T follicular helper cell (primary cell): ENCODE measurements at places on chromosomes 1 and 21.

- no peak for DNase-seq
Measured at GRCh38 chr1:230315099-230315498, 111.0 kb downstream of the PGBD5 start.

DNA sequence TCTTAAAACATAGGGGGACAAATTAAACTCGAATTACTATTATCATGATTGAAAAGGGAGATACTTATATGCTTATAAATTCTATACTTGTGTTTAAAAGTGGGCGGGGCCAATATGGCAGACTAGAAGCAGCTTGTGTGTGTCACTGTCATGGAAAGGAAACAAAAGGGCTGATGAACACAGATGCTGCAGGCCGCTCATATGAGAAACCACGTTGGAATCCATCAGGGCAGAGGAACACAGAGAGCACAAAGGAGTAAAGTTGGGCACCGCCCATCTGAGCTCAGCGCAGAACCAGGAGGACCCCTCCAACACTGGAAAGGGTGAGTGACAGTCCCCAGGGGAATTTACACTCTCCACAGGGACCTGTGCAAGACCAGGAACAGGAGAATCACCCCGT is 107.0 kb downstream of the SLC5A9 start:
- no peak for DNase-seq

- no peak for DNase-seq
Measured at GRCh38 chr1:52402860-52403240, 1.4 kb downstream of the ORC1 start.

GRCh38 chr1:8651236-8651890 is 166.1 kb downstream of the RERE start:
- no peak for DNase-seq

- DNase-seq, result no peak
Measured at GRCh38 chr1:192861860-192862259, 53.0 kb downstream of the RGS2 start.

DNA sequence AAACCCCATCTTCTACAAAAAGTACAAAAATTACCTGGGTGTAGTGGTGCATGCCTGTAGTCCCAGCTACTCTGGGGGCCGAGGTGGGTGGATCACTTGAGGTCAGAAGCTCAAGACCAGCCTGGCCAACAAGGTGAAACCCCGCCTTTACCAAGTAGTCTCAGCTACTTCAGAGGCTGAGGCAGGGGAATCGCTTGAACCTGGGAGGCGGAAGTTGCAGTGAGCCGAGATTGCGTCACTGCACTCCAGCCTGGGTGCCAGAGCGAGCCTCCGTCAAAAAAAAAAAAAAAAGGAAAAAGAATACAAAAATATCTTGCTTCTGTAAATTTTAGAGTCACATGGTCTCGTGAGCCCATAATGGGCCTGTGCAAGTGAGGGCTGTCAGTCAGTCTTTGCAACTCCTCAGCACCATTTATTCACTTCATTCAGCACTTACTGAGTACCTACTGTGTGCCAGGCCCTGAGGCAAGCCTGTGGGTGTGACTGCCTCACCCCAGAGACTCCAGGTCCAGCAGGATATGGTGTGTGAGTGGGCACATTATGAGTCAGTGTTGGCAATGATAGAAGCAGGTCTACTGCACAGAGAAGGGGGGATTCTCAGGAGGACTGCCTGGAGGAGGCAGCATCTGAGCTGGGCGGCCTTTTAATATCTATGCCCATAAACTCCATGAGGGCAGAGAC is 46.8 kb upstream of the TARDBP start:
- DNase-seq, result no peak

DNA sequence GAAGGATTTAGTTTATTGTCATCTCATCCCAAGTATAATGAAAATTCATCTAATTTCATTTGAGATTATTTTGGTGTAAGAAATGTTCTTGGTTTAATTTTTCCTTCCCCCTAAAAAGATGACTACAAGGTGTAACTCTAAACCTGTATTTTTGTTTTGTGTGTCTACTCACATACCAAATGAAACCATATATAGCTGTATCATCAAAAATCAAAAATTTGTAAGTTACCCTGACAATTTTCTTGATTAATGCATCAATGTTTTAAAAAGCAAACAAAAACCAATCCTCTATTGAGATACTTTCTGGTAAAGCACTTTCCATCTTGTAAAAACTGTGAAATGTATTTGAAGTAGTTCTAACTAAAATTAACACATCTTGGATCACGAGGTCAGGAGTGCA is 30.8 kb downstream of the FH start:
- DNase-seq, result no peak

DNA sequence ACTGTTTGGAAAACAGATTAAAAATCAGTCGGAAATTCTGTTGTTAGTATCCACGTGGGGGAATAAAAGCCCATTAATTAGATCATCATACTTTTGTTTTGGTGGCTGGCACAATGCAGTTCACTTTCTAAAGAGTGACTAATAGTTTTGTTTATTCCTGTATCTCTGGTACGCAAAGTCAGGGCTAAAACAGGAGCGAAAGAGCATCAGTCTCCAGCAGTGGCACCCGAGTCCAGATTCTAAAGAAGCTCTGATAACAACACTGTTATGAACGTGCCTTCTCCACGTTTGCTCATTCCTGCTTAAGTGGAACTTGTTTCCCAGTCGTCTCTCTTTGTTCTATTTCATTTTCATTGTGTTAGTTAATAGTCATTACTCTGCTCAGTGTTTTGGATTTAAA is 69.6 kb downstream of the HSPA13 start:
- DNase-seq, result no peak

- no peak for DNase-seq
Measured at GRCh38 chr21:35607406-35607805, 452.9 kb downstream of the SETD4 start.

DNA sequence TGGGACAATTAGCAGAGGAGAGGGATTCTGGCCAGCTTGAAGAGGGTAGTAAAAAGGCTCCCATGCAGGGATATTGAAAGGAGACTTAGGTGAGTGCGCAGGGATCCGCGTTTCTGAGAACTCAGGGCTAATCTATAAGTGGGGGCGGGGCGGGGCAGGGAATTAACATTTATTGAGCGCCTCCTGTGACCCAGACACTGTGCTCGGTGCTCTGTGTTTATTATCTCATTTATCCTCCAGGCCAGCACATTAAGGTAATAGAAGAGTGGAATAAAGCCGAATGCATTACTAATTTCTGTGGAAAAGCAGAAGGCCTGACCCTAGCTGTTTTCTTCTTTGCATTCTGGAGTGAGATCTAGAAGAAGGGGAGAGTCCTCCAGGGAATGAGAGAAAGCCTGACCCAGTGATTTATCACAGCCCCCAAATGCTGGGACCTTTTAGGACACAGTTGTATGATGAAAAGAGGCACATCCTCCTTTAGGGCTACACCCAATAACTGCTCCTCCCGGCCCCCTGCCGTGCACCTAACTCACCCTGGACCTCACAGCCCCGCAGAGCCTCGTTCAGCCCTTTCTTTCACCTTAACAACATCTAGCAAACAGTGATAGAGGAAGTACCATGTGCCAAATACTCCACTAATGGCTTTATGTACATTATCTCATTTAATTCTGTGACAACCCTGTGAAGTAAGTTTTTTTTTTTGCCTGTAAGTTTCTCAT is 317.6 kb downstream of the PBX1 start:
- DNase-seq, result no peak

DNA sequence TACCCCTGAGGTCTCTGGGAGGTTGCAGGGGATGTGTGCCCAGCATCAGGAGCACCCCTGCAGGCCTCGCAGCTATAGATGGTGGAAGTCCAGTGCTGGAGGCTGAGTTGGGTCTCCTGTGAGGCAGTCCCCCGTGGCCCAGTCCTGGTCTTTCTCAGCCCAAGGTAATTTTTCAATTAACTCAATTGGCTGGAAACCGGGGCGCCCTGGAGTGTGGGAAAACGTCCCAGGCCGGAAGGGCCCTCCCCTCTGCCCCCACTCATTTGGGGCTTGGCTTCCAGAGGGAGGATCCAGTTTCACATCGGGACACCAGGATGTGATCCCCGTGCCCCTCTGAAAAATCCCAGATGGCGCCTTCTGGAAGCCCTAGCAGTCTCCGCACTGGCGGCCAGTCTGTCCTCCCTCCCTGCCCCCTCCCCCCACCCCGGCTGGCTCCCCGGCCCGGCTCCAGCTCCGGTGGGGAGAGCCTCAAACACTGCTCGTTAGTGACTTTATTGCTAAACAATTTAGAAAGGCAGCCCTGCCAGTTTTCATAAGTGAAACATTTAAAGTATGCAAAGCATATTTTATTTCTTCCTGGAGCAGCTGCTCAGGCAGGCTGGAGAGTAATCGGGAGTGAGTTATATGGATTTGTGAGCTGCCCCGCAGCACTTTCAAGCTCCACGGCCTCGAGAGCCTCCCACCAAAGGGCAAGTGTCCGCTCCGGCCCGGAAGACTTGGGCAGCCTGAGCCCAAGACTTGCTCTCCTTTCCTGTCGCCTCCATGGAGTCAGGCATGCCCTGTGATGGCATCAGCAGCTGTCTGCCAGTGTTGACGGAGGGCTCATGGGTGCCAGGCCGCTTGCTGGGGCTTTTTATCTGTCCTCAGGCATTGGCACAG is 208.2 kb upstream of the TMEM51 start:
- DNase-seq, result no peak

GRCh38 chr1:22105611-22106207 is 37.2 kb downstream of the WNT4 start:
- DNase-seq, result peak; percentile 12

- no peak for DNase-seq
Measured at GRCh38 chr1:110135246-110135645, 15.0 kb upstream of the SLC6A17 start.

DNA sequence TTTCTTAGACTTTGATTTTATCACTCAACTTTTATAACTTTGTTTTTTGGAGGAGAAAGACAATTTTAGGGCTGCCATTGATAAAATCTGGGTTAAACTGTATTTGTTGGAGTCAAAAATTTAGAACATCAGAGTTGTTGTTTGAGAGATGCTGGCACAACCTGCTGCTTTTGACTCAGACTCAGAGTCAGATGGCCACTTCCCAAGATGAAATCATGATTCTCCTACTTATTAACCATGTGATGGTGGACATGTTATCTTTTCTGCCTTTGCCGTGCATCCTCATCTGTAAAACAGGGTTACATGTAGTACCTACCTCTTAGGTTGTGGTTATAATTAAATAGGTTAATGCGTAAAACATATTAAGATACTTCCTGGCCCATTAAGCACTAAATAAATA is 71.2 kb downstream of the PLA2G4A start:
- no peak for DNase-seq

DNA sequence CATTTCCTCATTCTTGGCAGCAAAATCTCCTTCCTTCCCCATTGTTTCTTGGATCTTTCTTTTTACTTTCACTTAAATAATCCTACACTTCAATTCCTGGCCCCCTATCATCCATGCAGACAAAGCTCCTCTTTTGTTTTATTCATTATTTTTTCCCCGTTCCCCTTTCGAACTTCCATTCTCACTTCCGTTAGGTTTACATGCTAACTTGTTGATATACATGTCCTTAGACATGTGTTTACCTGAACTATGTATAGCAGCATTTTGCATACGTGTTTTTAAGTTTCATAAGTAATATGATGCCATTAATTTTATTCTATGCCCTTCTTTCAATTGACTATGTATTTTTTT is 67.0 kb upstream of the LYST start:
- no peak for DNase-seq

DNA sequence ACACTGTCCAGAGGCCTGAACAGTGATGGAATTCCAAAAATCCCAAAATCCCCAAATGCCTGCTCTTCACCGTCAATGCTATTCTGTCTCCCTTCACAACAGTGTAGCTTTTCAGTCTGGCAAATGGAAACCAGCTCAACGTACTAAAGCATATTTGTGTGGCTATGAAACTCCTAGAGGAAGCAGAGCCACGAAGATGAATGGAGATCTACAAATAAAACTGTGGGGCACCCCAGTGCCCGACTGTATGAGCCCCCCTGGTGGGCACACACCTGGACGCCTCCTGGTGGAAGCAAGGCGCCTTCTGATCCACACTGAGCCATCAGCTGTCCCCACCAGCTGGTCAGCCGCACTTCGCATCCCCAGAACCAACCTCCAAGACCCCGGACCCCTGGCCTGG is 129.1 kb upstream of the SOD1 start:
- DNase-seq, result no peak

GRCh38 chr1:226092965-226093364 is 30.4 kb downstream of the H3-3A start:
- DNase-seq, result no peak

- DNase-seq, result no peak
Measured at GRCh38 chr1:246161626-246162025, 345.5 kb downstream of the SMYD3 start.

GRCh38 chr1:226455843-226456242 is 48.0 kb upstream of the PARP1 start:
- DNase-seq, result no peak

DNA sequence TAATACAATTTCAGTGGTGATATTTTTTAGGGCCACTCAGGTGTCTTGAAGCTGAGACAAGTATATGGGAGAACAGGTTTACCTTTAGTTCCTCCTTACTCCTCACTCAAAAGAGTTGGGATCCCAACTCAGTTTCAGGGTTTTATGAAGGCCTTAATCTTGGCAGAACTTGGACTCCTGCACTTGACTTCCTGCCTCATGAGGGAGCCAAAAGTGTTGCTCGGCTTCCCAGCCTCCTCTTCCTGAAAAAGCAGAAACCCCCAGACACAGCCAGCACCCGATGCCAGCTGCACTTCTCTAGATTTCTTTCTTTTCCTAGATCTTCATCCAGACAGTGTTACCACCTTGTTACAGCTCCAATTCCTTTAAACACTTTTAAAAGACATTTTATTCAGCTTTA is 70.8 kb upstream of the TMPRSS2 start:
- no peak for DNase-seq

DNA sequence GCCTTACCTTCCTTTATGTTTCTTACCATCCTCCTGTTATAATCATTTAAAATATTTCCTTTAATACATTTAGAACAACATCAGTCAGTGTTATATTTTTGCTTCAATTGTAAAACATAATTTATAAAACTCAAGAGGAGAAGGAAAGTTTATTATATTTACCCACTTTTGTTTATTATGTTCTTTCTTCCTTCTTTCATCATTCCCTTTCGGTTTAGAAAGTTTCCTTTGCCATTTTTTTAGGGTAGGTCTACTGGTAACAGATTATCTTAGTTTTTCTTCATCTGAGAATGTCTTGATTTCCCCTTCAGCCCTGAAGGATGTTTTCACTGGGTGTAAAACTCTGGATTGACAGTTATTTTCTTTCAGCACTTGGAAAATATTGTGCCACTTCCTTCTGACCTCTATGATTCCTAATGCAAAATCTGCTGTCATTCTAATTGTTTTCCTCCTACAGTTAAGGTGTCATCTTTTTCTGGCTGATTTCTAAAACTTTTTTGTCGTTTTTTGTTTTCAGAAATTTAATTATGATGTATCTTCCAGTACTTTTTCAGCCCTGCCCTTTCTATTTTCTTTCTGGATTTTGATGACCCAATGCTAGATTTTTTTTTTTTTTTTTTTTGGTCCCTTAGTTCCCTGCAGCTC is 25.0 kb downstream of the PTPN22 start:
- DNase-seq, result no peak

DNA sequence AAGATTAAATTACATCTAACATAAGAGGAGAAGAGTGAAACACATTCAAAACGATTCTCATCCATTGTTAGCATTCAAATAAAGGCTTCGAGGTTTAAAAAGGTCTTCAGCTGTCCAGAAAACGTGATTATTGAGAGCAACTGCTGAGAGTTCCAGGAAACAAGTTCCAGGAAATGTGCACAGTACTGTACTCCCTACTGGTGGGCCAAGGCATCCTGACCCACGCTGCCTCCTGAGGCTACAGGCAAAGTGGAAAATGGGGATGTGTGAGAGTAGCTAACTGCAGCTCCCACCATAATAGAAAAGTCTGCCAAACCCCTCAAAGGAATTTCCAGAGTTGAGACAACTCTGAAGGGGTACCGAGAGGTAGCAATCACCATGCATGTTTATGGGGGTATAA is 2.0 kb downstream of the VAV3 start:
- DNase-seq, result no peak
